ENCODE measurements at places on chromosomes 4 and X.

GRCh38 chrX:88244066-88244465 is 503.0 kb upstream of the CPXCR1 start:
- no peak for DNase-seq

- DNase-seq = no peak
Observed at GRCh38 chr4:71255976-71256375, 82.8 kb upstream of the SLC4A4 start.

- no peak for DNase-seq
Observed at GRCh38 chr4:55768291-55768690, 51.3 kb upstream of the EXOC1L start.

- no peak for DNase-seq
Observed at GRCh38 chr4:176319151-176319703, 539 bp upstream of the SPCS3 start.

- no peak for DNase-seq
Observed at GRCh38 chrX:47587906-47588735, 5.9 kb downstream of the TIMP1 start.

DNA sequence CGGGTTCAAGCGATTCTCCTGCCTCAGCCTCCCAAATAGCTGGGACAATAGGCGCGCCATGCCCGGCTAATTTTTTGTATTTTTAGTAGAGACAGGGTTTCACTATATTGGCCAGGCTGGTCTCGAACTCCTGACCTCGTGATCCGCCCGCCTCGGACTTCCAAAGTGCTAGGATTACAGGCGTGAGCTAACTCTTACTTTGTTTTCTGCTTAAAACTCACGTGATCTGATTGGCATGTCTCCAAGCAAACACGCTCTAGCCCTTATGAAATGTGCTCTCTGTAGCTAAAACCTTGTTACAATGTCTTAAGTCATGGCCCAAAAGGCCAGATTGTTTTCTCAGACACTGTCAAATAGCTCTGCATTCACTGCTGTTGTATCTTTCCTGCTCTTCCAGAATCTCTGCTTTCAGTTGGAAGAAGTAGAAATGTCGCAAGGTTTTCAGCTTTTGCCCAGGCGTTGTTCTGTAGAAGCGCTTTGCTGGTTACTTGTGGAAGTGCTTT is 39.7 kb upstream of the OGT start:
- DNase-seq = no peak

All from stimulated activated naive CD4-positive, alpha-beta T cell treated with Interleukin-2 at 50 U/mL for 16 hours (primary cell).